ENCODE measurements at places on chromosomes 11 and 22. TPM values are rescaled to one million over a fixed set of nuclear protein-coding genes. Genes with fewer than 3 reads are reported as not detected.

The RGL4 gene
- total RNA-seq, result not detected

The HTR3A gene
- total RNA-seq, result 8.1 TPM

The MAML2 gene
- total RNA-seq, result 5.7 TPM

GRCh38 chr22:42717197-42717928, 3.3 kb downstream of the A4GALT start:
- H3K4me1 ChIP-seq, result peaks cover 30% of the 10 kb centered on the region
- peaks cover 26% of the 10 kb centered on the region for H3K27me3 ChIP-seq
- DNase-seq, result peak; percentile 75
- 0 out of 2 replicates have a peak overlapping the region, but pooled peaks have one; percentile 21 for H3K4me3 ChIP-seq
- H3K27ac ChIP-seq, result peak overlapping the region; percentile 59

DNA sequence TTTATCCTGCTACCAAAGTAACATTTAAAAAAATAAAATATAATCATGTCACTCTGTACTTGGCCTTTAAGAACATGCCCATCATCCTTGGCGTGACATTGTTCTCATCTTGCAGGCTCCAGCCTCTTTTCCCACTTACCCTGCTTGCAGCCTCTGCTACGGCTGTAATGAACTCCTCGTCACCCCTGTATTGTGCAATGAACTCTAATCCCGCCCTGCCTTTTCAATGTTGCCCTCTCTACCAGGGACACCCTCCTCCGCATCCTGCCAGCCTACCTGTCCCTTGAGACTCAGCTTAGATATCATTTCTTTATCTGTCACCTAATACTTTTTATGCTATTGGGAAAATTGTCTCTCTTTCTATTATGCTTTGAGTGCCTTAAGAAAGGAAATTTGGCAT, 12.6 kb upstream of the MMP20 start:
- DNase-seq, result no peak
- no peak overlapping the region for H3K27ac ChIP-seq
- no peaks in the 10 kb centered on the region for H3K27me3 ChIP-seq
- no peak overlapping the region for H3K4me3 ChIP-seq
- no peaks in the 10 kb centered on the region for H3K4me1 ChIP-seq
- H3K36me3 ChIP-seq, result no peaks in the 10 kb centered on the region

- H3K4me3 ChIP-seq, result no peak overlapping the region
- no peak overlapping the region for H3K27ac ChIP-seq
- no peaks in the 10 kb centered on the region for H3K27me3 ChIP-seq
- H3K4me1 ChIP-seq, result no peaks in the 10 kb centered on the region
- no peak for DNase-seq
- no peaks in the 10 kb centered on the region for H3K36me3 ChIP-seq
Measured at GRCh38 chr22:38026130-38027111, 30.8 kb upstream of the PICK1 start.

DNA sequence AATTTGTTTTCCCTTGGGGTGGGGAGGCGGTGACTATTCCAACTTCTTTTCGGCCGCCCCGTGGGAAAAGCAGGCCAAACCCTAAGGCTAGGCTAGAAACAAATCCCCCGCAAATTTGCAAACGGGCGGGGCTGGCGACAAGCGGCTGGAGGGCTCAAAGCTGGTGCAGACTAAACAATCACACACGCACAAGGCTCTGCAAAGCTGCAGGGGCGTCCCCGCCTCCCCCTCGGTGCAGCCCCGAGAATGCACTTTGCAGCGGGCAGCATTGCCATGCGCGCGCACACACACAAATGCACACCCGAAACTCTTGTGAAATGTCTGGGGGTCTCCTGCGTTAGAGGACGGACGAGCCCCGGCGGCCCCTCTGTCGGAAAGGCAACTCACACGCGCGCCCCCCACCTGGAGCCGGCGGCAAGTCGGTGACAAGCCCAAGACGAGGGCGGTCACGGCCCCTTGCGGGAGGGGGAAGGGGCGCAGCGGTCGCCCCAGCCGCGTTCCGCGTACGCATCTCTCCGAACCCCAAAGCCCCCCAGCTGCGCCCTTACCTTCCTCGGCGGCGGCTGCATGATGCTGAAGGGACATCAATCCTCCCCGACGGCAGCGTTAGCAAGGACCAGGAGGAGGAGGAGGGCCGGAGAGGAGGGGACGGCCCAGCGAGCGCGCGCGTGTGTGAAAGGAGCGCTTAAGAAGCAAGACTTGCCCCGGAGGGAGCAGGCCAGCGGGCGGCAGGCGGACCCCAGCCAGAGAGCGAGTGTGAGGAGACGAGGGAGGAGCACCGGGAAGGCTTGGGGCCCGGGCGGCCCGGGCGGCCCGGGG, 600 bp downstream of the FCHSD2 start:
- peak; percentile 80 for DNase-seq
- H3K27me3 ChIP-seq, result peaks cover 25% of the 10 kb centered on the region
- peak overlapping the region; percentile 89 for H3K4me3 ChIP-seq
- peak overlapping the region; percentile 86 for H3K27ac ChIP-seq
- H3K36me3 ChIP-seq, result no peaks in the 10 kb centered on the region

DNA sequence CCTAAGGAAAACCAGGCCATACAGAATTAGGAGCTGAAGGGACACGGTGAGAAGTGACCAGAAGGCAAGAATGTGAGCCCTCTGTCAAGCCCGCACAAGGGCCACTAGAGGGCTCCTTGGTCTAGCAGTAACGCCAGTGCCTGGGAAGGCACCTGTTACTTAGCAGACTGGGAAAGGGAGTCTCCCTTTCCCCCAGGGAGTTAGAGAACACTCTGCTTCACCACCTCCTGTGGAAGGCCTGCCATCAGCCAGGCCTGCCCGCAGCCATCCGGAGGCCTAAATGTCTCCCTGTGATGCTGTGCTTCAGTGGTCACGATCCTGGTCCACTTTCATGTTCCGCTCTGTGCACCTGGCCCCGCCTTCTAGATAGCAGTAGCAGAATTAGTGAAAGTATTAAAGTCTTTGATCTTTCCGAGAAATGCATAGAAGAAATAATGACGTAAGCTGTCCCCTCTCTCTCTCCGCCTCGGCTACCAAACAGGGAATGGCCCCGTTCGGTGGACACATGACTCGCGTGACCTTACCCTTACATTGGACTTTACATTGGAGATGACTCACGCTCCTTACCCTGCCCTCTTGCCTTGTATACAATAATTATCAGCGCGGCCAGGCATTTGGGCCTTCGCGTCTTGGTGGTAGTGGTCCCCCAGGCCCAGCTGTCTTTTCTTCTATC, 10.7 kb upstream of the GSTP1 start:
- H3K27ac ChIP-seq, result no peak overlapping the region
- no peaks in the 10 kb centered on the region for H3K36me3 ChIP-seq
- no peak overlapping the region for H3K4me3 ChIP-seq
- DNase-seq, result peak; percentile 87
- H3K27me3 ChIP-seq, result no peaks in the 10 kb centered on the region

- no peak overlapping the region for H3K27ac ChIP-seq
- no peaks in the 10 kb centered on the region for H3K36me3 ChIP-seq
- no peaks in the 10 kb centered on the region for H3K27me3 ChIP-seq
- no peak overlapping the region for H3K4me3 ChIP-seq
- peaks cover 17% of the 10 kb centered on the region for H3K4me1 ChIP-seq
- DNase-seq, result no peak
Measured at GRCh38 chr11:121099885-121100284, 1.2 kb upstream of the TECTA start.

GRCh38 chr11:110711776-110712658, at the start of gene ARHGAP20:
Gene ARHGAP20 (minus strand): TSS chr11:110712437. CDS start chr11:110712231, 206 bp downstream.
- no peak within 1 kb of the TSS for H3K27ac ChIP-seq
- H3K4me1 ChIP-seq, result peaks cover 4% of the 10 kb centered on the region
- H3K4me3 ChIP-seq, result peak within 1 kb of the TSS; percentile 82
- H3K36me3 ChIP-seq, result no peaks in the 10 kb centered on the region
- peak; percentile 81 for DNase-seq

Data from GM23338 (cell line).